ENCODE measurements at places on chromosomes 5 and 9.

- no peak for DNase-seq
Measured at GRCh38 chr5:60724126-60724525, 24.2 kb upstream of the DEPDC1B start.

- no peak for DNase-seq
Measured at GRCh38 chr9:126148994-126149393, 177.6 kb upstream of the MVB12B start.

DNA sequence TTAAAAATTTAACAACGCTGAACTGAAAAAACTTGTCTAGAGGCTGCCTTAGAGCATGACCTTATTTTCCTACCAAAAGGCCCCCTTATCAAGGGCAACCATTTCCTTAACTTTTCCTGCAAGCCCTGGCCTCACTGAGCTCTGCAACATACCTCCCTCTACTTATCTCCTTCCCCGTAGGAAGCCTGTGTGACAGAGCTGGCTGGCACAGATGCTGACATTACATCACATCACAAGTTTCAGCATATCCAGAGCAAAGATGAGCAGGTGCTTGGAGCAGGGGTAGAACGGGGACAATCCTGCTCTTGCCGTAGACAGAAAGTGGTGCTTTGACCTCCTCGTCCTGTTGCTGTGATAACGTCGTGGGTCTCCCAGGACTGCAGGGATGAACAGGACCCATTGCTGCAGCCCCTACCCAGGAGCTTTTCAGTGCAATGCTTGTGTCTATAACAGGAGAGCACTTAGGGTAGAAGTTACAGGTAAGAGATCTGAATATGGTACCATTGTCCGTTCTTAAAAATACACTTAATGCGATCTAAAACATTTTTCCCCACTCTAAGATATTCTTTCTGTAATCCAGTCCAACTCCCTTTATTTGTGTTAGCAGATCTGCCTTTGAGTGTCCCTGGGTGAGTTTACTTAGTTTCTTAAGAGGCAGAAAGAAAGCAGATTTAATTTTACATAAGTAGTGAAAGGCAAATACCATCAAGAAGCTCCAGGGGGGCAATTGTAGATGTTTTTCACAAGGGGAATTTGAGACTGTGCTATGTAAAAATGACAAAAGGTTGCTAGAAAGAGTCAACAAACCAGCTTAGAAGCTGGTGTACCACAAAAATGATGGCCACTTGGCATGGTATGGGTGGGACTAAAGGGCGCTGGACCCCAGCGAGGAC lies 101.9 kb upstream of the EFNA5 start:
- DNase-seq = no peak

GRCh38 chr5:132065351-132065937 lies 5.0 kb downstream of the IL3 start:
- DNase-seq = no peak

DNA sequence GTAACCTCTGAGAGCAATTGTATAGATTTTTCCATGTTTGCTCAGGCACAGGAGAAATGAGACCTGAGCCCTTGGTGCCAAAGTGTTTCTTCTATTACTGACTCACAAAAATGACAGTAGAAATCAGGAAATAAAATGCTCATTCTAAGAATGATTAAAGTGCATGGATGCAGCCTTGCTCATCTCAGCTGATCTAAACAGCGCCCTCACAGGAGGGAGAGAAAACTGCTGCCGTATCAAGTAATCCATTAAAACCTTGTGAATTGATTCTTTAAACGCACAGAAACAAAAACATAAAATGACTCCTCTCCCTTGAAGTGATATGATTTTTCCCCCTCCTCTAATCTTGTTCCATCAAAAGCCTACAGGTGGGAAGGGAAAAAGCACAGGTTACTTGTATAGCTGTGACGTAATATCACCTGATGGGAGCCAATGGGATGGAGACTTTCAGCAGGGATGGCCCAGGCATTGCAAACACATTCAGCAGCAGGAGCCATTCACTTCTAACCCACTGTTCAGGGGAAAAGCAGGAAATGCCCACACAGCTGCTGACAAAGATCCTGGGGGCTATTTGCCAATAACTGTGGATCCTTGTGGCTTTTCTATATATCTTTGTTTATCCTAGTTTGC lies 76.7 kb downstream of the PLCXD3 start:
- no peak for DNase-seq

DNA sequence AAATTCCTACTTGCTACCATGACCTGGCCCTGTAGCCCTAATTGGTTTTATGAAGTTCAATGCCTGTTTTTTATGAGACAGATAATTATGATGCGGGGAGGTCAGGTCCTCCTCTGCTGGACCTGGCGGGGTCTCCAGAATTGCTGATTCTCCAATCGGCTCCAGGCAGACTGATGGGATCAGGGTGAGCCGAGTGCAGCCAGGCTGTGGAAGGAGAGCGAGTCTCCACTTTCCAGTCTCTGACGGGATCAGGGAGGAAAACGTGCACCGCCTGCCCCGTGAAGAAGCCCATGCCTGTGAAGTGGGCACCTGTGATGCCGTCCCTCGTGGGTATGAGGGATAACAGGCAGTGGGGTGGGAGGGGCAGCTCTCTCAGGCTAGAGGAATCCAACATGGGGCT lies 71.5 kb upstream of the HSPA9 start:
- DNase-seq = no peak

- no peak for DNase-seq
Measured at GRCh38 chr9:33927694-33928093, 110.7 kb downstream of the UBE2R2 start.

DNA sequence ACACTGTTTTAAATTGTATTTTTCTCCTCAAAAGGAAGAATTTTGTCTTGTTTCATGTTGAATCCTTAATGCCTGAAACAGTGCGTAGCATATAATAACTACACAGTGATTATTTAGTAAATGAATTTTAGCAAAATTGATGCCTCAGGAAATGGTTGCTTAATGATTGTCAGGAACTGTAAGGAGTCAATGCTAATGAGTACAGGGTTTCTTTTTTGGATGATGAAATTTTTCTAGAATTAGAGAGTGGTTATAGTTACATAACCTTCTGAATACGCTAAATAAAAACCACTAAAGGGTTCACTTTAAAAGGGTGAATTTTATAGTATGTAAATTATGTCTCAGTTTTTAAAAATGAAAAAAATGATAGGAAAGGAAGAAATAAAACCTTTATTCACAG lies 14.9 kb downstream of the FAM151B start:
- no peak for DNase-seq
